ENCODE measurements at places on chromosomes 16 and 17.
A peak's percentile ranks its signal among the peaks of the same experiment; 100 is the strongest.

GRCh38 chr16:87420026-87421002 is 28.2 kb downstream of the MAP1LC3B start:
- DNase-seq: no peak

- no peak for DNase-seq
Measured at GRCh38 chr16:87172632-87173031, 144.6 kb downstream of the C16orf95 start.

GRCh38 chr16:58515871-58516767 is 802 bp downstream of the SETD6 start:
- DNase-seq: peak; percentile 53

GRCh38 chr16:85900027-85900792 is 1.2 kb downstream of the IRF8 start:
- DNase-seq: no peak

DNA sequence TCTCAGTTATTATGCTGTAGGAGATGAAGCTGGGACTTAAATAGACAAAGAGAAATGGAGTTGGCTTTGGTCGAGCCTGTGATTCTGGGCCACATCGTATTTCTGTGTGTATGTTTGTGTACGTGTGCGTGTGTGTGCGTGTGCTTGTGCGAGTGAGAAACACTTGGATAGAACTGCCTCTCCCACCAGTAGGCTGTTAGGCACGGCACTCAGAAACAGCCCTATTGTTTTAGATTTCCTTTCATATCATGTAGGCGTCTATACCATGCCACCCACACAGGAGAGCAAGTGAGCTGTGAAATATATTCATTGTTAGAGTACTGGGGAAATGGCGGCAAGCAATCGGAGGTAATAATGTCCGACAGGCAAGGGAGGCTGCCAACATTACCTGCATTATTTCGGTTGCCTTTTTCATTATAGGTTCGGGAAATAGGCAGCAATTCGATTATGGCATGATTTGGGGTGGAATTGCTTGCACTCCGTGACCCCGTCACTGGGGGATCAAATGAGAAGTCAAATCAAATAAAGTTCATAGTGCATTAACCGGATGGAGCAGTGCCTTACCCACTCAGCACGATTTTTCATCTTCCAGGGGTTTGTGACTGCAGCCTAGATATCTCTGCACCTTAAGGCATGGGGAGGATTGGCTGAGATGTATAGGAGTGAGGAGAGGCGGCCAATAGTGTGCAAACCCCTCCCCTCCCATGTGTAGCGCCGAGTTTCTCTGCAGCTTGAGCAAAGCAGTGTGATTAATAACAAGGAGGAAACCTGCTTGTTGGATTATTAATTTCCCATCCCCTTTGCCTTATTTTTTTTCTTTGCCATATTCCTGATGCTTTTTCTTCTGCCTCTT is 89.6 kb downstream of the RBFOX1 start:
- no peak for DNase-seq

- DNase-seq: no peak
Measured at GRCh38 chr17:50128441-50129352, 1.3 kb downstream of the SAMD14 start.

DNA sequence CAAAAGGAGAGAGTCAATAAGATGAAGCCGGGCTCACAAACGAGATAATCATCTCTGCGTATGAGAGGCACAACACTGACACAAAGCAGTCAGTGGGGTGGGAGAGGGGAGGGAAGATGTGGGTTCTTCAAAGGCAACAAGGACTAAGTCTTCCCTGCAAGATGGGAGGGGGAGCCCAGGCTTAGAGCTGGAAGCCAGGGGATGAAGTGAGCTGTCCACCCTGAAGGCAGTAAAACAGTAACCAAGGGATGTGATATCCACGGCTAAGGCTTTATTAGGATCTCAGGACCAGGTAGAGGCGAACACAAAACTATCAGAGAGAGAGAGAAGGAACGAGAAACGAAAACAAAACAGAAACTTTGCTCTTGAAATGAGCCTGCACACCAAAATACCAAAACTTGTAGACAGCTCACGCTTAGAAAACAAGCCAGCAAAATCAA is 115.9 kb downstream of the DYNLRB2 start:
- no peak for DNase-seq

DNA sequence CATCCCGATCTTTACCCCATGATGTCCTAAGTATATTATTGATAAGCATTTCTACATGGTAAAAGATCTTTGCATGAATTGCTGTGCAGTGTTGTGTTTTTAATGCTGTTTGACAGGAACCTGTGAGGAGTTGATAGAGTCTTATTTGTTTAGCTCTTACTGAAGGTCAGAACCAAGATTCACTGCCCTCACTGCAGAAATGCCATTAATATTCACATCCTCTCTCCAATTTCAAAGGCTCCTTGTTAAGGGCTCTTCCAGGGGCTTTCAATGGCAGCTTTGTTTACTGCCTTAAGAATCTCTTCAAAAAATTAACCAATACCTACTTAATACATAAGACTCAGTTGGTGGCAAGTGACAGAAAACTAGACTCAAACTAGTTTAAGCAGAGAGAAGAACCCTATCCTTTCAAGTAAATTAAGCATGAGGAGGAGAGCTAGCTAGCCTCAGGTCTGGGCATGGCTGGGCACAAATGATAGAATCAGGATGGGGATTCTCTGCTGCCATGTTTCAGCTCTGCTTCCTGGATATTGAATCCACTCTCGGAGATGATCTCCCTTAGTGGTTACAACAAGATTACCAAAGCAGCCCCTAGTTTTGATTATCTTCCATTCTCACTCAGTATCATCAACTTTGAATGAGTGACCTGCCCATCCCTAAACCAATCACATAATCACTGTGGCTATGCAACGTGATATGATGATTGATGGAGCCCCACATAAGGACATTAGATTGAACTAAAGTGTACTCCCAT is 311.8 kb downstream of the CDH11 start:
- no peak for DNase-seq

DNA sequence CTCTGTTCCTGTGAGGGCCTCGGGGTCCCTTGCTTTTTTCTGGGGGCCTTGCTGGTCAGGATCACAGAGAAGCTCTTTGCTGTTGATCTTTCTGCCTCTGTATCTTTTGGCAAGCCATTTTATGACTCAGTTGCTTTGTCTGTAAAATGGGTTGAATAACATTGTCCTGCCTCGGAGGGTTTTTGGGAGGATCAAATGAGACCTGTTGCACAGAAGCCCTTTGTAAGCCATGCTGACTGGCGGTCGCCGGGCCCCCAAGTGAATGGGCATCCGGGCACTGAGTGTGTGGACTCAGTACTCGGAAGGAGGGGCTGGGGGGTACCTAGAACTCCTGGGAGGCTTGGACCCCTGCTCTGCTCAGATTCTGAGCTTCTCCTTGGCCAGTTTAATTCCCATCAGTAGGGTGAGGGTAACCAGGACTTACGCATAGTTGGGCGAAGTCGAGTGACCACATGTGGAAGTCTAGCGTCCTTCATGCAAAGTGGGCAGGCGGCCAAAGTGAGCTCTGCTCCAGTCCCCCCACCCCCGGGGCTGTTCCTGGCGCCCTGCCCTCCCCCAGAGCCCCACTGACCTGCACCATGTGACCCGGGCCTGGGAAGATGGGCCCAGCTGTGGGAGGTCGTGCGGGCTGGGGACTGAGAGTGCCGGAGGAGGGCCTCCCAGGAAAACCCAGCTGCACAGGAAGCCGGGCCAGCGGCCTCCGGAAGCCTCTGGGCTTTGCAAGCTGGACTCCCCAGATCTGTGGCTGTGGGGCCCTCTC is 284.0 kb downstream of the SEC14L1 start:
- DNase-seq: no peak

- DNase-seq: no peak
Measured at GRCh38 chr16:86357950-86358349, 152.4 kb upstream of the FOXF1 start.

DNA sequence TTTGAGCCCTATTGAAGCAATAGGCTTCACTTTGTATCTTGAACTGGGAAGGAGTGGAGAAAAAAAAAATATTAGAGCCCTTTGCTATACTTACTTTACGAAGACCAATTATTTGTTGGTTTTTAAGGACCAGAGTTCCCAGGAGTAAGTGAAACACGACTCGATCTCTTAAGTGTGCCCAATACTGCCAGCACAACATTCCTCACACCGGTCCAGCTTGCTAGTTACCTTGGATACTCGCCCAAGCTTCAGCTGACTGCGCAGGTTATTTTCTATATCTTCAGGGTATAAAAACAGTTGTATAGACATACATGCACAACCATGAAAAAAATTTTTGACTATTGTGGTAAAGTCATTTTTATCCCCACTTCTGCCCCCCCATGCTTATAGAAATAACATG is 72.1 kb downstream of the RPTOR start:
- no peak for DNase-seq

GRCh38 chr17:4386406-4386805 is 19.9 kb upstream of the UBE2G1 start:
- DNase-seq: no peak
